Panc1 (cell line): ENCODE measurements at places on chromosomes 12 and 14.

DNA sequence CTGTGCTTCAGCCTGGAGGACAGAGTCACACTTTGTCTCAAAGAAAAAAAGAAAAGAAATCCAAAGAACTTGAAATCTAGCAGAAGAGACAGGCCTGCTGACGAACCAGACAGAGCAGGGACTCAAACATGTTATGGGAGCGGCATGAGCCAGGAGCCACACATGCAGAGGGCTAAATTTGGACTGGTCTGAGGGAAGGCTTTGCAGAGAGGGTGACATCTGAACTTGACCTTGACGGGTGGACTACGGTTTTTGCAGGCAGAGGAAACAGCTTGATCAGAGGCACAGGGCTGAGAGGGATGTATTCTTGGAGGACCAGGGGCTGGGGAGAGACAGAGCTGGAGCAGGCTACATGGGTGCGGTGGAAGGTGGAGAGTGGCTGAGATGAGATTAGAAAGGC is 20.5 kb upstream of the SLC24A4 start:
- DNase-seq = no peak
- H3K27ac ChIP-seq = no peak overlapping the region
- no peaks in the 10 kb centered on the region for H3K36me3 ChIP-seq
- H3K4me3 ChIP-seq = no peak overlapping the region

DNA sequence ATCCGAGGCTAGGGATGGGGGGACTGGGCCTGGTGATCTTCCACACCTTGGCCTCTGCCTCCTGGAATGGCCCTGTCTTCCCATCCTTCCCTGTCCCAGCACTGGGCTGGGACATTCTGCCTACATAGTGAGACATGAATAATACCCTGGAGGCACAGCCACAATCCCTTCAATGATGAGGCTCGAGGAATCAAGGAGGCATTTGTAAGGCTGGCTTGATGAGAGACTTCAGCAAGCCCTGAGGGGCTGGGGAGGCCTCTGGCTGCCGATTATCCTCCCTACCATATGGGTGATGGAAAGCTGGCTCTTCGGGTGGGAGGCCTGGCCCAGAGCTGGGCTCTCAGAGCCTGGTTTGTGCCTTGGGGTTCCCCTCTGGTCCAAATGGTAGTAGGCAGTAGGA is 92.5 kb downstream of the CALM1 start:
- DNase-seq = no peak
- no peaks in the 10 kb centered on the region for H3K36me3 ChIP-seq
- H3K4me1 ChIP-seq = no peaks in the 10 kb centered on the region
- no peak overlapping the region for H3K27ac ChIP-seq
- no peak overlapping the region for H3K4me3 ChIP-seq
- H3K27me3 ChIP-seq = no peaks in the 10 kb centered on the region

DNA sequence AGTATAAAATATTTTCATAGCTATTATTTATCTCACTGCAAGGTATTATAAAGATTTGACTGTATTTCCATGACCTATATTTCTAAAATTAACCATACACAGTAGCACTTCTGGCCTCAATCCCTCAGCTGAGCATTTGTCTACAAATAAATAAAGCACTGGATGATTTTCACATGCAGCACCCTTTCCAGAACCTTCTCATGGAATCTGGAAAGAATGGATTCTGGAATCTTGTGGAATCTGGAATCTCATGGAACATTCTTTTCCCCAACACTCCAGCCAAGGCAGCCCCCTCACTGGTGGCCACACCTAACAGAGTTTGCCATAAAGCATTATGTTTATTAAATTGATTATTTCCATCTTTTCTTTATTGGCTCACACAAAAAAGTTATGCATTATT is 199.2 kb downstream of the MSRB3 start:
- no peak overlapping the region for H3K4me3 ChIP-seq
- no peaks in the 10 kb centered on the region for H3K36me3 ChIP-seq
- H3K27ac ChIP-seq = no peak overlapping the region
- no peak for DNase-seq
- H3K27me3 ChIP-seq = no peaks in the 10 kb centered on the region
- H3K4me1 ChIP-seq = no peaks in the 10 kb centered on the region

GRCh38 chr14:51525739-51526138 is 126.0 kb upstream of the FRMD6 start:
- DNase-seq = no peak
- no peaks in the 10 kb centered on the region for H3K36me3 ChIP-seq
- H3K4me3 ChIP-seq = no peak overlapping the region
- no peaks in the 10 kb centered on the region for H3K4me1 ChIP-seq
- no peak overlapping the region for H3K27ac ChIP-seq
- H3K27me3 ChIP-seq = no peaks in the 10 kb centered on the region

DNA sequence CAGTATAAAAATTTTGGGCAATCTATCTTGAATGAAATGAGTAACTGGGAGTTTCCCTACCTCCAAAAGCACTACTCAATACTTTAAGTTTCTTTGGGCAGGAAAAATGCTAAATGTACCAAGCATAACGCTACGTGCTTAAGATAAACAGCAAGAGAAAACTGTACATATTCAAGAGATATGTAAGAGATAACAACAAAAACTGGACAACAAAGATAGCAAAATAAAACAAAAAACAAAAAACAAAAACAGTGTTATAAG is 20.0 kb downstream of the PTGES3 start:
- no peak overlapping the region for H3K4me3 ChIP-seq
- H3K36me3 ChIP-seq = peaks cover 58% of the 10 kb centered on the region
- DNase-seq = no peak
- H3K4me1 ChIP-seq = no peaks in the 10 kb centered on the region
- H3K27ac ChIP-seq = no peak overlapping the region
- H3K27me3 ChIP-seq = no peaks in the 10 kb centered on the region

DNA sequence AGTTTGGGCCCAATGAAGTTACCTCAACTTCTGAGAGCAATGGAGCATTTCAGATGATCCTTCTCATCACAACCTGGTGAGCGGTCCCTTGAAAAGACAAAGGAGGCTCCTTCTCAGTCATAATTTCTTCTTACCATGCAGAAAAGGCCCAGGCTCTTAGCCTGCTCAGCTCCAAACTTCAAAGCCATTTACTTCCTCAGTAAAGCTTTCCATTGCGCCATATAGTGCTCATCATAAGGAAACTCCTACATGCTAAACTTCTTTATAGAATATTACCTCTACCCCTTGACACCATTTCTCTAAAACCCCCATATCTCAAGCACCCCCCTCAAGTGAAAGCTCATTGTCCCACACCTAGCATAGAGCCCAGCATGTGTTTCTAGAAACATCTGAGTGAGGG is 127.1 kb downstream of the GTF2A1 start:
- no peaks in the 10 kb centered on the region for H3K4me1 ChIP-seq
- no peaks in the 10 kb centered on the region for H3K27me3 ChIP-seq
- H3K27ac ChIP-seq = no peak overlapping the region
- no peak overlapping the region for H3K4me3 ChIP-seq

GRCh38 chr12:46267575-46267824 is 1.3 kb downstream of the SLC38A1 start:
- H3K27ac ChIP-seq = peak overlapping the region; percentile 99
- peak overlapping the region; percentile 98 for H3K4me3 ChIP-seq
- H3K27me3 ChIP-seq = no peaks in the 10 kb centered on the region
- no peak for DNase-seq

DNA sequence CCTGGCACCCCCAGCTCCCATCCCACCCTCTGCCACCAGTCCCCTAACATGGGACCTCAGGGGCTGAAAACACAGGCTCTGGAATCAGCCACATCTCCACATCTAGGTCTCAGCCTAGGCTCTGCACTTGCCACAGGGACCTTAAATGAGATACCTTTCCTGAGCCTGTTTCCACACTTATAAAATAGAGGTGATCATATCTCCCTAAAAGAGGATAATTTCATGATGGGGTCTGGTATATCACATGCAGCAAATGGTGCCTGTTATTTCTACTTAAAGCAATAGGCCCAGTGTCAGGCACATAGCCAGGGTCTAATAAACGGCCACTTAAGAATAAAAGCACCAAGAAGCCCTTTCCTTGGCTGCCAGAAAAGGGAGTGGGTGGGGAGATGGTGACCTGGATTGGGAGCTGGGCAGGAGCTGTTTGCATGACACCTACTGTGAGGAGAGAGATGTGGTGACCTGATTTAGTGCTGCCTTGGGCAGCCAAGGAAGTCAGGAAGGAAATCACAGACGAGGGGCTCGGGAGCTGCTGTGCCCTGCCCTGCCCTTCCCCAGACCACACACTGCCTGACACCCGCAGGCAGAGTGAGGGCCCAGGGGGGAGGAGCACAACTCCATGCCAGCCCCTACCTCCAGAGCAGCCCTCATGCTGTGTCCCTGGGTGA is 71.2 kb downstream of the IRF2BPL start:
- H3K27ac ChIP-seq = peak overlapping the region; percentile 98
- H3K4me3 ChIP-seq = no peak overlapping the region
- DNase-seq = no peak
- no peaks in the 10 kb centered on the region for H3K36me3 ChIP-seq
- no peaks in the 10 kb centered on the region for H3K27me3 ChIP-seq

- no peak overlapping the region for H3K4me3 ChIP-seq
- no peaks in the 10 kb centered on the region for H3K4me1 ChIP-seq
- no peak for DNase-seq
- H3K27ac ChIP-seq = no peak overlapping the region
- no peaks in the 10 kb centered on the region for H3K36me3 ChIP-seq
Observed at GRCh38 chr14:69713209-69713781, 53.6 kb upstream of the SRSF5 start.
